ENCODE measurements at places on chromosomes 7 and 10.

GRCh38 chr10:129344103-129344502, 122.9 kb upstream of the MGMT start:
- DNase-seq = no peak

DNA sequence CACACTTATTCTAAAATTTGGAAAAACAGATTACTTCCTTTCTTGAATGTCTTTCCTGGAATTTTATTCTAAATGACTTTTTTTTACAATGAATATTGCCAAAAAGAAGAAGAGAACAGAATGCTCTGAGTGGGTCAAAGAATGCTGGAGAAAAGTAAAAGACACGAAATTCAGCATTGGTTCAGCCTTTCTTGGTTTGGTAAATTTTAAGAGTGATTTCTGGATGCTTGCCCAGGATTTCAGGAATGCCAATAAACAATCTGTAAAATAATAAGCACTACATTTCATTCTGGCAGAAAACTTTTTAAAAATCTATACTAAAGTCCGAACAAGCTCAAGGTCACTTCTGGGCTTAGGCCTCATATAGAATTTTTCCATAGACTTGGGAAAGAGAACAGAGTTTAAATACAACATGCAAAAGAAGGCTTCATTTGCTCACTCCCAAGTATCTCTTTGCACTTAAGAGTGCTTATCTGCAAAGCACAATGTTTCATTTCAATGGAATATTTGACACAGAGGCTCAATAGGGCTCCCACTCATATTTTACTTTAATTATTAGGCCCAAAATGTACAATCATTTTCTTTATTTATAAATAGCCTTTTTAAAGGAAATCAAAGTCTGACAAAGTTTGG, 359.5 kb upstream of the ANKRD30A start:
- DNase-seq = no peak

DNA sequence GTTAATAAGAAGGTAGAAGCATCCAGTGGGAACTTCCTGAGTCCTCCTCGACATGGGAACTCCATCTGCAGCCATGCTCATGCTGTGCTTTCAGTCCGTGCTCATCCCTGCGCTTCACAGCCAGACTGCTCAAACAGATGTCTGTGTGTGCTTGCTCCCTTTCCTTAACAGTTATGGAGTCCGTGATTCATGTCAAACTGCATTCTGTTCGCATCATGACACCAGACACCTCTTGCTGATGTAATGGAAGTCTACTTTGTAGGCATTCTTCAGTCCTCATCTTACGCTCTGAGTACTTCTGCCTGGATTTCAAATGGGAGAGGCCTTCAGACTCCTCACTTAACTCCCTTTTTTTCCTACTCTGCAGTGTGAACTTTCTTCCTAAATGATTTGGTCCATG, 304.9 kb downstream of the SUGCT start:
- no peak for DNase-seq

- no peak for DNase-seq
Measured at GRCh38 chr7:123966936-123967335, 41.9 kb downstream of the SPAM1 start.

DNA sequence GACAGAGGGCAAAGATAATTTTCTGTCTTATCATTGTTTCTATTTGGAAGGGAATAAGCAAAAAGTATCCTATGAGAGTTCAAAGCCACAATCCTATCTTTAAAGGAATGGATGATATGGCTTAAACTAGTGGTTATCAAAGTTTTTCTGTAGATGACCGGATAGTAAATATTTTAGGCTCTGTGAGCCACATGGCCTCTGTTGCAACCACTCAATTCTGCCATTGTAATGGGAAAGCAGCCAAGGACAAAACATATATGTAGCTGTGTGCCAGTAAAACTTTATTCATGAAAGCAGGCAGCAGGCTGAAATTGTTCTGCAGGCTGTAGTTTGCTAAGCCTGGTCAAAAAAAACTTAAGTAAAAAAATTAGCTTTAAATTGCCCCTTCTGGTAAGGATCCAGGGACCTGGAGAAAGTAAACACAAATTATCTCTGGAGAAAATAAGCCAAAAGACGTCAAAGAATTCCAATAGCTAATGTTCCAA, 73.3 kb downstream of the THSD7A start:
- DNase-seq = no peak

DNA sequence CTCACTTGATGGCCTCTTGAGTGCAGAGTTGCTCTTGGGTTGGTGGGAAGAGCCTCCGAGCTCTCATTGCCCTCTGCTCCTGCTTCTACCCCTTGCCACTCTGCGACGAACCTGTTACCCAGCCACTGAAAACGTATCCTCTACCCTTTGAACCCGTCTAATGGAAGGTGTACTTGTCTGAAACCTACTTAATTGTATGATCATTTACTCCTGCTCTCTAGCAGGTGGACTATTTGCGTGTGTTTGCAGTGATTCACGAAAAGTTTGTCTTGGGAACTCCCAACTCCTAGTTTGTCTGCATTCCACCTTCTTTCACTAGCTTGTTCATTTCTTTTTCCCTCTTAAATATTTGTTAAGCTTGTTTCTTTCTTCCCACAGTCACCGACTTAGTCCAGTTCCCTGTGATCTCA, 503 bp downstream of the CROT start:
- DNase-seq = no peak

GRCh38 chr10:37777056-37777455, 80.4 kb downstream of the ZNF248 start:
- no peak for DNase-seq

GRCh38 chr10:18204039-18204835, 64.0 kb downstream of the CACNB2 start:
- no peak for DNase-seq

- no peak for DNase-seq
Measured at GRCh38 chr10:30812018-30812851, 182.7 kb upstream of the LYZL2 start.

DNA sequence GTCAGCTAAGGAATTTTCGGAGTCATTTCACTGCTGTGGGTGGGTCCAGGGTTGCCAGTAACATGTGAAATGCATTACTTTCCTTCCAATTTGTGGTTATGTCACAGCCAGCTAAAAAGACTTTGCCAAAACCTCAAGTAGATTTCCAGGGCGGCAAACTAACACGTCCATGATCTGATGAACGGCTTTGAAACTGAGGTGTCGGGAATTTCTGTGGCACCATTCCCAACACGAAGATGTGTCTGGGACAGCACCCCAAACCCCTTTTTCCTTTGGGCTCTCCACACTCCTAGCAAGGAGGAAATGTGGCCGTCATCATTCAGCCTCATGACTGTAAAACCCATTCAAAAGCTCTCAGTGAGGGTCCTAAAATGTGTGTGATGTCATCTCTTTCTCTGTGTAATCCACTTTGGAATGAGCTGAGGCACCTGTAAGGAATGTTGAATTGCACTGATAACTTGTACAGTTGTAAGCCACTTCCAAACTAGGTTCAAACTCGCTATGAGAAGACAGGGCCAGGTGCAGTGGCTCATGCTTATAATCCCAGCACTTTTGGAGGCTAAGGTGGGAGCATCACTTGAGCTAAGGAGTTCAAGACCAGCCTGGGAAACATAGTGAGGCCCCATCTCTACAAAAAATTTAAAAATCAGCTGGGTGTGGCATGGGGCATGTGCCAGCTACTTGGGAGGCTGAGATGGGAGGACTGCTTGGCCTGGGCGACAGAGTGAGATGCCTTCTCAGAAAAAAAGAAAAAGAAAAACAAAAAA, 146.1 kb upstream of the FRMD4A start:
- DNase-seq = no peak

DNA sequence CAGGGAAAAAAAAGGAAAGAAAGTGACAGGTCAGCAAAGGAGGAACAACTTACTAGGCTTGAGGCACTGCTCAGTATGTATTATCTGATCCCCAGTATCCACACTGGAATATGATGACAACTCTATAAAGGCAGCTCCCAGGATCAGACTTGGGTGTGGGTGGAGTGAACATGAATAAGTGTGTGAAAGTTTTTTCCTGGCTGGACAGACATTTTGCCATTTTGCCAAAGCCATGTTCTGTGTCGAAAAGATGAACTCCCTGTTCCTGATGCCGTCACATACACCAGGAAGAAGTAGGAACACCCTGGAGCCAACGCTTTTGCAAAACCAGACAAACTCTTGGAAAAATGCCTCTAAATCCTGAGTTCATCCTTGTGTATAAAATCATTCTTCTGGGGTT, 143.2 kb upstream of the MEOX2 start:
- DNase-seq = no peak

DNA sequence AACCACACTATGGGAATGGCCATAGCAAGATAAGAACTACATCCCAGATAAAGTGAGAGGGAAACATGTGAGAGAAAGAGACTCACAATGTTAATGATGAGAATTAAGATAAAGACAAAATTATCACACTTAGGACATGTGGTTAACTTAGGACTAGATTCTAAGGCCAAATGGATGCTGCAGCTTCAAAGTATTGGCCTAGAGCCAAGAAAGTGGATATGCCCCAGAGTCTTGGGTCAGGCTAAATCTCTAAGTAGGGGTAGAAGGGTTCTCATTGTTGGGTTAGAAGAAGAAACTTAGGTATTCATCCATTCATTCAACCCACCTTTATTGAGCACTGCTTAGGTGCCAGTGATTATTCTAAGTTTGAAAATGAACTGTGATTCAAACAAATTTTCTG, 818.0 kb downstream of the PHTF2 start:
- DNase-seq = no peak

GRCh38 chr10:32326119-32326518, 20.8 kb downstream of the EPC1 start:
- no peak for DNase-seq

DNA sequence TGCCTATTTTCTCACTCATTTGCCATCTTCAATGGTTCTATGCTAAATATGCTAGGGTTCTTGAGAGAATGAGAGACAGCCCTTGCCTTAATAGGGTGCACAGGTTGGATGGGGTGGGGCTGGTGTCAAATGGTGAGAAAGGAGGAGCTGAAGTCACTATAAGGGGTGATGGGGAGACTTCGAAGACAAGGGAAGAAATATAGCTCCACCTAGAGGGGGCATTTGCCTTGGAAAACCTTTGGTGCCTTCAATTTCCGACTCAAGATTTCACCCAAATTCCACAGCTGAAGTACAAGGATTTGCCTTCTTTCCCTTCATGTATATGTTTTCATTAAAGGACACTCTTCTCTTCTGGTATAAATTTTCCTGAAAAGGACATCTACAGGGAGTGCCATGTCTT, 5.6 kb downstream of the PTN start:
- no peak for DNase-seq

DNA sequence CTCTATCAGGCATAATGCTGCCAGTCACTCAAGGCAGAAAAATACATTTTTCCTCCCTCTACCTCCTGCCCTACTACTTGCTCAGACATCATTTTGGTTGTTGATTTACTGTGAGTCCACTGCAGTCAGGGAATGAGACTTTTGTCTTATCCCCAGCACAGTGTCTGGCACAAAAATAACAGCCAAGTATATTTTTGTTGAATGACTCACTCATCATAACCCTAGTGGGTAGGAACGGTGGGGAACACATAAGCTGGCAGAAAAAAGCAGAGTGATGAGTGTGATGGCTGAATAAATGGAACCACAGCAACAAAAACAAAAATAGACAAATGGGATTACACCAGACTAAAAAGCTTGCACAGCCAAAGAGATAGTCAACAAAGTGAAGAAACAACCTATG, 65.8 kb upstream of the LAMB4 start:
- DNase-seq = no peak

DNA sequence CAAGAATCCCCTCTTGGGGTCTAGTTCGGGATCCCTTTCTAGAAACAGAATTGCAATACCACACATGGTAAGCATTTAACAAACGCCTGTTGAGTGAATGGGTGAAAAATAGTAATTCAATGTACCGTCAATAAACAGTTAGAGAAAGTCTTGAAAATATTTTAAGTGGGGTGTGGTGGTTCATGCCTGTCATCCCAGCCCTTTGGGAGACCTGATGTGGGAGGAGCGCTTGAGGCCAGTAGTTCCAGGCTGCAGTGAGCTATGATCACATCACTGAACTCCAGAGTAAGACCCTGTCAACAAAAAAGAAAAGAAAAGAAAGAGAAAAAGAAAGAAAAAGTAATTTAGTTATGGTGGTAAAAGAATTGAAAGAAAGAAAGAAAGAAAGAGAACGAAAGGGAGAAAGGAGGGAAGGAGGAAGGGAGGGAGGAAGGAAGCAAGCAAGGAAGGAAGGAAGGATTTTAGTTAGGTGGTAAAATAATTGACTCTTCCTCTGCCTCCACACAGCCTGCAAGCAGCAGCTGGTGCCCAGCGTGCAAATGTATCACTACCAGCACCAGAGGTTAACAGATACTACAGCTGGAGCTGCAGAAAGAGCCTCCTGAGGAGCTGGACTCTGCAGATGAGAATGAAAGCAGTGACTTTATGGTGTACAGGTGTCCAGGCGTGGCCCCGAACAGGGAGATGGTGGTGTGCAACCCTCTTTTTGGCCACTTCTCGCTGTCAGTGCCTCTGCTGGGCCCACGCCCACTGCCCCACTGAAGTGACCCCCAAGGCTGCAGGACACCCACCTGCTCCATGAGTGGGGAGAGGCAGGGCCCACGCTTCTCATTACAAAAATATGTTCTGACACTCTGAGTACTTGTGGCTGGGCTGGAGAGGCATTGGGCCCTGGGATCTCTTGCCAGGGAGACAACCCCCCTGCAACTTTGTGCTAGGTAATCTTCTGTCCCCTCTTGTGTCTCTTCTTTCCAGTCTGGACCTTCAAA, 135.4 kb downstream of the BAMBI start:
- no peak for DNase-seq

DNA sequence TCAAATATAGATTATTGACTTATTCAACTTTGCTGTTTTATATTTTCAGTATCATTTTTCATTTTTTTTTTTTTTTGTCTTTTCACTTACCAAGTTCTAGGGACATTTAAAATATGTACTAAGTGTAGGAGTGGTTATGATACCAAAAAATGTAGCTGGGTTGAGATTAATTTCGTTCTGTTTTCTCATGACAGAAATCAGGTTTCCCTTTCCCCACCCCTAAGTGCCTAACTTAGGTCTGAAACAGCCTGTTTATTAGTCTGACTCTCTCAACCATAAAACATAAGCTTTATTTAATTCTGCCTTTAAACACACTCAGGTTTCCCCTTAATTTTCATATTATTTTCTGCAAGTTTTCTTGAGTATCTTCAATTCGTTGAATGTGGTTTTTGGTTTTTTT, 22.1 kb downstream of the TMEM106B start:
- DNase-seq = no peak

DNA sequence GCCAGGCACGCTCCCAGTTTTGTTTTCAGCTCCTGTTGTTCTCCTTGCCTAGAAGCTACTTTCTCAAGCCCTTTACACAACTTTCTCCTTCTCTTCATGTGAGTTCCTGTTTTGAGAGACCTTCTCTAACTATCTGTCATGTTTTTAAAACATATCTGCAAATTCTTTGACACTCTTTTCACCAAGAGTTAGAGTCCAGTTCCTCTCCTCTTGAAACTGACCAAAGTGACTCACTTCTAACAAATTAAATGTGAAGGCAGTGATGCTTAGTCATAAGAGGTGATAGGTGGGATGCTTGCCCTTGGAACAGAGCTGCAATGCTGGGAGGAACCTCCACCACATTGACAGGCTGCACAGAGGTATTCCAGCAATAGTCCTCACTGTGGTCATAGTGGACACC, 25.3 kb downstream of the ZSCAN25 start:
- no peak for DNase-seq

GRCh38 chr7:135343361-135343760, 109.7 kb downstream of the STRA8 start:
- DNase-seq = no peak

- DNase-seq = no peak
Measured at GRCh38 chr10:61262486-61263261, 190.5 kb downstream of the TMEM26 start.

GRCh38 chr10:126468876-126469643, 80.8 kb upstream of the ADAM12 start:
- no peak for DNase-seq
